Stimulated activated CD8-positive, alpha-beta memory T cell treated with anti-CD3 and anti-CD28 coated beads, Interleukin-7, amount 100 ng/mL, for 4 hours (primary cell): ENCODE measurements at places on chromosomes 3 and 15.

DNA sequence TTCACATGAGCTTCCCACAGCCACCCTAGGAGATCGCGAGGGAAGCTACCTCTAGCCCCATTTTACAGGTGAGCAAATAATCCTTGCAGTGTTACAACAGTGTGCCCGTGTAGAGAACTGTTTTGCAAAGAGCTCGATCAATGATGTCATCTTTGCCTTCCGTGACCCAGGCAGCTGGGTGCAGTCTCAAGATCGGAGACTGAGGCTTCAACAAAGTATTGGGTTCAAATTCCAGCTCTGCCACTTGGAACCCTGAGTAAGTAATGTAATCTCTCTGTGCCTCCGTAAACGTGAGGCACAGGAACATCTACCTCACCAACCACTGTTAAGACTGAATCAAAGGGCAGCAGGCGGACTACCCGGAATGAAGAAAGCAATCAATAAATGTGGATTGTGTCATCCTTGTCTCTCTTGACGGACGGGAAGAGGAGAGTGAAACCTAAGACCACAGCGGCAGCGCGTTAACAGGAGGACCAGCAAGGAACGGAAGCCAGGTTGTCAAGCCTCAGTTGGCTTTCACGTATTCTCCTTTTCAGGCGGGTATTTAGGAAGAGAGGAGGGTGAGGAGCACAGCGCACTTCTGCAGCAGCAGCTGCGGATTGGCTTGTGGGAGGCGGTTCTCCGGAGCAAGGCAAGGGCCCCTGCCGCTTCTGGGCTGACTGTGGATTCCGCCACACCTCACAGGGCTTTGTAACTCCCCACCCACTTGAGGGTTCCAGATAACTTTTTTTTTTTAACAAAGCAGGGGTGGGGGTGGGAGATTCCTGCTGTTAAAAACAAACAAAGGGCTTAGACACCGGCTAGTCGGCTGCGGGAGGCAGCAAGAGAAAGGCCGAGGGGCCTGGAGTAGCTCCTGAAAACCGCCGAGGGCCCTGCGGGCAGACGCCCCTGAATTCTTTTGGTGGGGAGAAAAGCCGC is 1.5 kb upstream of the SMAD3 start:
- no peak for DNase-seq

GRCh38 chr3:31106912-31107311 is 212.5 kb upstream of the GADL1 start:
- no peak for DNase-seq

GRCh38 chr3:111252779-111253178 is 181.2 kb downstream of the NECTIN3 start:
- DNase-seq: no peak

- peak; percentile 5 for DNase-seq
These were observed 195.2 kb upstream of the DPPA4 start for GRCh38 chr3:109532257-109533216.

- DNase-seq: no peak
These were observed 102.7 kb upstream of the CHD2 start for GRCh38 chr15:92797168-92798052.

DNA sequence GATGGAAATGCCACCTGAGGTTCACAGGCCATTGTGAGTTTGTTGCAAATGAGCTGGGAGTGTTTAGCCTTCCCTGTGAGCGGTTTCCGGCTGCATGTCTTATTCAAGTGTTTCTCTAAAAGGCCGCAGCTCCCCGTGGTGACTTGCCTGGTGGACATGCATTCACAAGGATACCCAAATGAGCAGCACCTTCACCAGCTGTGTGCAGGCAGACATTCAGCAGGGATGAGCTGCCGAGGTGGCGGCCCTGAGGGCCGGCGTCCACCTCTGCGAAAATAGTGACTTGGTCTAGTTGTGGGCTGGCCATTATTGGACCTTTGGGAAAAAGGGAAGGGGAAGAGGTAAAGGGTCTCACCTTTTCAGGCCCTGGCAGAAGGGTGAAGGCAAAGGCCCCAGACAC is 23.4 kb downstream of the SPSB4 start:
- DNase-seq: no peak

- no peak for DNase-seq
These were observed 5.0 kb downstream of the THBS1 start for GRCh38 chr15:39585871-39586301.

- no peak for DNase-seq
These were observed 74.7 kb downstream of the MLH1 start for GRCh38 chr3:37068031-37068430.

DNA sequence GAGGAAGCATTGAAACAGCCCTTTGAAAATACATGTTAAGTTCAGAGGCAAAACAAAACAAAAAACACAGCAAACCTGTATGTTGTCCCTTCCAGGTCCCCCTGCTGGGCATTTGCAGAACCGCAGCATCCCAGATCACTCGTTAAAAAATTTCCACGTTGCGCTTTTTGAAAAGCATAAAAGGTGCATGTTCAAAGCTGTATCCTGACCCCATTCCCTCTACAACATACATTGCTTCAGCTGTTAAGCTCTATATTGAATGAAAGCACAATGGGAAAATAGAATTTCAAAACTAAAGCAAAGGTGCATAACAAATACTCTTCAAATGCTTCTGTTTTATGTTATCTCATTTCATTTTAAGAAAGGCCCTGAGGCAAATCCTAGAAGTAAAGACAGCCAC is 328.3 kb downstream of the THSD4 start:
- no peak for DNase-seq
